ENCODE measurements at places on chromosomes 3 and 15.

- DNase-seq = no peak
Observed at GRCh38 chr15:51759557-51760070, 8.2 kb downstream of the TMOD2 start.

- DNase-seq = no peak
Observed at GRCh38 chr3:18077128-18077840, 334.9 kb upstream of the TBC1D5 start.

- peak; percentile 81 for DNase-seq
Observed at GRCh38 chr3:184261854-184262763, 756 bp upstream of the CAMK2N2 start.

GRCh38 chr15:78072080-78072892 lies 5.2 kb downstream of the TBC1D2B start:
- DNase-seq = no peak

DNA sequence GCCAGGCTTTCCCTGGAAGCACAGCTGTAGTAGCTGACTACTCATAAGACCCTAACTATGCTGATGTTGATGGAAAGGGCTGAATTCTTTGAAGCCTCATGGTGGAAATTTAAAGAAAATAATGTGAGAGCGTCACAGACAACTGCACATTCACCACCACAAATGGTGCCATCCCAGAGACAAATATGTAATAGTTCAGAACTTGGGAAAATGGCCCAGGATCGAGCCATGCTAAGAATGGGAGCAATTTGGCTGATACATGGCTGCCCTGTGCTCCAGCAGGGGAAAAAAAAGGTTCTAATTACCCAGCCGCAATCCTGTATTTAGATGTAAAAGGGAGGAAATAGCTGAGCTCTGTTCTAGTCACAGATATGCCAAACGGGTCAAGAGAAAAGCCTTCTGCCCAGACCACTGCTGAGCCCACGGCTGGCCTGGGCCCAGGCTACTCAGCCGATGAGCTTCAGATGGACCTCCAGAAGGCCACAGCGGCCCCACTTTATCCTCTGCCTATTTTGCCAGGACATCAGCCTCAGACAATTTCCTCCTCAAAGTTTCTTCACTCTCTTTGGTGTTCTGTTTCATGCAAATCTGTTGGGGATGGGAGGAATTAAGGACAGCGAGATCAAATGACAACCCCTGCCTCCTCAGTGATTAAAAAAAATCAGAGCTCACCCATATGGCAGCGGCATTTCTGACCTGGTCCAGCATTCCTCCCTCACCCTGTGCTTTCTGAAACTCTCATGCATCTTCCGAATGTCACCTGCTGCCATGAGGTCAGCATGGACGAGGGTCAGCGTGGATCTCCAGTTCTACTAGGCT lies 54.5 kb upstream of the MEX3B start:
- DNase-seq = no peak

DNA sequence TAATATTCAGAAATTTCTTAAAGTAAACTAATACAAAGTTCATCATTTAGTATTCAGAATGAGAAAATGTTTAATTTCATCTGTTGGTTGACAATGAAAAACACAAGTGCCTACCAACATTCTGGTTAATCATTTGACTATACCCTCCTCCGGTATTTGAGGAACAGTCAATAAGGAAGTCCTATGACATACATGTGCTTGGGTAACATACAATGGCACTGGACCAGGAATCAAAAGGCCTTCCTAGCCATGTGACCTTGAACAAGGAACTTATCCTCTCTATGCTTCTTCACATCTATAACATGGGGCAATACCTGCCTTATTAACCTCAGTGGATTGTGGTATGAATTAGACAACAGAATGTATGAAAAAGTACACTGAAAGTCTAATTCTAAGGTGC lies 65.8 kb downstream of the ZNF280D start:
- DNase-seq = no peak

- DNase-seq = no peak
Observed at GRCh38 chr15:100951965-100952364, 32.8 kb downstream of the LRRK1 start.

DNA sequence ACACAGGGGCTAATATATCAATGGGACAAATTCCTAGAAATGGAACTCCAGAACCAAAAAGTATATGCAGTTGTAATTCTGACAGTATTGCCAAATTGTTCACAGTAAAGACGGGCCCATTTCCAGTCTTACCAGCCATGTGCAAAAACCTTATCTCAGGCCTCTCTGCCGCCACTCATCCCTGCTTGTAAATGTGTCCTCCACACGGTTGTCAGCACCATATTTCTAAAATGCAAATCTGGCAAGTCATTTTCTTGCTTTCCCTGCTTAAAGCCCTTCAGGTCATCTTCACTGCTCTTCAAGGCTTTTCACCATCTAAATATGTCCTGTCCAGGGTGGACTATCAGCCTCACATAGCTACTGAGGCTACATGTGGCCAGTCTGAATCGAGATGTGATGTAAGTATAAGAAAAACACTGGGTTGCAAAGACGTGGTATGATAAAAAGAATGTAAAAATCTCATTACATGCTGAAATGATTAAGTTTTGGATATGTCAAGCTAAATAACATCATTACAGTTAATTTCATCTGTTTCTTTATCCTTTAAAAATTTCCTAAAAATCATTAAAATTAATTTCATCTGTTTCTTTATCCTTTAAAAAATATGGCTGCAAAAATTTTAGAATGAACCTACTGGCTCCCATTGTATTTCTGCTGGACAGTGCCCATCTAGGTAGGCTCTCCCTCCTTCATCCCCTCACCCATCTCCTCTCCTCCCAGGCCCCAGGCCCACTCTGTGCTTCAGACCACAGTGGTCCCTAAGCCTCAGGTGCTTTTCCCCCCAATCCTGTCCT lies 980 bp downstream of the PARP9 start:
- no peak for DNase-seq

DNA sequence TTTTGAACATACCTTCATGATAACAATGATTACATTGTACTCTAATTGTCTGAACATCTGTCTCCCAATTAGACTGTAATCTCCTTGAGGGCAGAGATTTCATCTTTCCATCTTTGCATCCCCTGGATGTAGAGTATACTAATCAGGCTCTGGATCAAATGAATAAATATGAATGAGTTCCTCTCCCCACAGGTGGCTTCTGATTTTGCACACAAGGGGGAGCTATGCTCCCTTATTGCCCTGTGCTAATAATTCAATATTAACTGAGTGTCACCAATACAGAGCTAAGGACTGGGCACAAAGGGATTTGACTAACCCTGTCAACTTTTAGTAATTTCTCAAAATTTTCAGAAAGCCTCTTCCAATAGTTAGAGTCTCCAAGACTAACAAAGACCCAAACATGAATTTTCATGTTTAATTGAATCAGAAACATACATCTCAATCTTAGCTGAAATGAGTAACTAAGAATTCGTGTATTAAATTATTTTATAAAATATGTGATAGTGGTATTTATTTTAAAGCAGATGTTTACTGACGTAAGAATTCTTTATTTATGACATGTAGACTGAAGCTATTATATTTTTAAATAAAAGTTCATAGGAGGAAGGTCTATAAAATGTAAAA lies 3.0 kb downstream of the DUOXA1 start:
- no peak for DNase-seq

DNA sequence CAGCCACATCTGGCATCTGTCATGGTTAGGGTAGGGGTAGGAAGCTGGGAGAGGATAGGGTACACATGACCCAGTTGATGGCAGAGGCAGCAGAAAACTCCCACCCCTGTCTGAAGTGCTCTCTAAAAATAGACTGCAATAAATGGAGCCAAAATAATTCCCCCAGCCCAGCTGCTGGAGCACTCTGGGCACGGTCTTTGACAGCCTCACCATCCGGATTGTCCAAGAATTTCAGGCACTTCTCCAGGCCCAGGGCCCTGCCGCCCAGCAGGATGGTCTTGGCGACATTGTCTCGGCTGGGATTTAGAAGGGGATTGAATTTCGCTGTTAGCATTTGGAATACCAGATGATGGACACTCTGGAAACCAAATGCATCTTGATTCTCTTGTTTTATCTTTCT lies 103.7 kb downstream of the IQSEC1 start:
- DNase-seq = no peak
